Progenitor cell of endocrine pancreas (in vitro differentiated cells): ENCODE measurements at places on chromosomes 1 and 21. TPM values are rescaled to one million over a fixed set of nuclear protein-coding genes. Genes with fewer than 3 reads are reported as not detected.
A peak's percentile ranks its signal among the peaks of the same experiment; 100 is the strongest.

DNA sequence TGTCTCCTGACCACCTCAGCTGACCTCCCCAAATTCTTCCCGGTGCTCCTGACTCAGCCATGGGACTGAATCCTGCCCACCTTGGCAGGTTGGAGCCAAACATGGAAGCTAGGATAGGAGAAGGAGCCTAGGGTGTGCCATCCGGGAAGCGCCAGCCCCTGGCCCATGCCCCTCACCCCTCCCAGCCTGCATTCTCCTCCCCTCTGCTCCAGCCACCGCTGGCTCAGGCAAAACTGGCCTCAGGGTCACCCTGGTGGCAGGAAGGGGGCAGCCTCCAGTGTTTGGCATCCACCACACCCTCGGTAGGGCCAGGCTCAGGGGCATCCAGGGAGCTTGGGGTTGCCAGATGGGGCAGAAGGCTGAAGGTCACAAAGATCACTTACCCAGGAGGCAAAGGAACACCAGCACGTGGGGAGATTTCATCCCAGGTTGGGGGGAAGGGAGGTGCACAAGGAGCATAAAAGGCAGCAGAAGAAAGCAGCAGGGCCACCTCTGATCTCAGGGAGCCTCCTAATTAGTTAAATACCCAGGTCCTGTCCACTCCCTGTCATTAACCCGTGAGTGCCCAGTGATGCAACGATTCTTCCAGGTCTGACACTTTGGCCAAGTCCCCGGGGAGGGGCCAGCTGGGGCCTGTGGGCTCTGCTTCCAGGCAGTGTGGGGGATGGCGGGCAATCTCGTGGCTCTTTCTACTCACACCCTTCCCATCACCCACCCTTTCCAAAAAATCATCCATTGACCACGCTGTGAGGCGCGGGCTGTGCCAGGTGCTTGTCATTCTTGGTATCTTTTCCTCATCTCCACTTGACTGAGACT is at the start of gene PLA2G2E:
PLA2G2E (minus strand) TSS at position 481 of the 816 bp plus-strand sequence; CDS start at position 423, 58 bp downstream.
- H3K4me3 ChIP-seq: no peak within 1 kb of the TSS
- no peak for DNase-seq
- no peaks in the 10 kb centered on the region for H3K36me3 ChIP-seq
- H3K27me3 ChIP-seq: peaks cover 5% of the 10 kb centered on the region

DNA sequence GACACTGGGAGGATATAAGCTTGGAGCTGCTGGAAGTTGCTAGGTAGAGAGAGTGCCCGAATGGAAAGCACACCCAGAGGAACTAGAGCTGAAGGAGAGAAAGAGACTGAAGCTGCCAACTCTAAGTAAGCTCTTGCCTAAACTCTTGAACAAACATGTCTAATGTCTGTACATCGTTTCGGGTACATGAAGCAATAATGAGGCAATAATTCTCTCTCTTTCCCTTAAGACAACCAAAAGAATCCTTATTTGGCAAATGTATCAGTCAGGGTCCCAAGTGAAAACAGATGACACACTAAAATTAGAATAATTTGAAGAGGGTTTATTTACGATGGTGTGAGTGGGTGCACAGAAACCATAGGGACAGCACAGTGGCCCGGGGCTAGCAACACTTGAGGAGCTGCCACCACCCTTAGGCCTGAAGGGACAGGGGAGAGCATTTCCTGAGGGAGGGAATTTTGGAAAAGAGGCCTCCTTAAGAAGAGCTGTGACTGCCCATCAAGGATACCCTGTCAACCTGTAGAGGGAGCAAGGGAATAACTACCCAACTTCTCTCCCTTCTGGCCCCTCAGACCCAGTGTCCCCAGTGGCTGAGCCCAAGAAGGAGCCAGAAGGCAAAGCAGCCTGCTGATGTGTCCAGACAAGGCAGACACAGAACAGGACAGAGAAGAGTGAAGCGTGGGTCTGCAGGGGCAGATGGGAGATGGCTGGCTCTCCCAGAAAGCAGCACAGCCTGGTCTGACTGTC is 36.1 kb upstream of the KHDRBS1 start:
- no peaks in the 10 kb centered on the region for H3K36me3 ChIP-seq
- H3K4me1 ChIP-seq: no peaks in the 10 kb centered on the region
- no peak overlapping the region for H3K27ac ChIP-seq
- no peak overlapping the region for H3K4me3 ChIP-seq
- no peak for DNase-seq

The EFNA4 gene
- 45.5 and 46.8 TPM in 2 replicates for total RNA-seq

DNA sequence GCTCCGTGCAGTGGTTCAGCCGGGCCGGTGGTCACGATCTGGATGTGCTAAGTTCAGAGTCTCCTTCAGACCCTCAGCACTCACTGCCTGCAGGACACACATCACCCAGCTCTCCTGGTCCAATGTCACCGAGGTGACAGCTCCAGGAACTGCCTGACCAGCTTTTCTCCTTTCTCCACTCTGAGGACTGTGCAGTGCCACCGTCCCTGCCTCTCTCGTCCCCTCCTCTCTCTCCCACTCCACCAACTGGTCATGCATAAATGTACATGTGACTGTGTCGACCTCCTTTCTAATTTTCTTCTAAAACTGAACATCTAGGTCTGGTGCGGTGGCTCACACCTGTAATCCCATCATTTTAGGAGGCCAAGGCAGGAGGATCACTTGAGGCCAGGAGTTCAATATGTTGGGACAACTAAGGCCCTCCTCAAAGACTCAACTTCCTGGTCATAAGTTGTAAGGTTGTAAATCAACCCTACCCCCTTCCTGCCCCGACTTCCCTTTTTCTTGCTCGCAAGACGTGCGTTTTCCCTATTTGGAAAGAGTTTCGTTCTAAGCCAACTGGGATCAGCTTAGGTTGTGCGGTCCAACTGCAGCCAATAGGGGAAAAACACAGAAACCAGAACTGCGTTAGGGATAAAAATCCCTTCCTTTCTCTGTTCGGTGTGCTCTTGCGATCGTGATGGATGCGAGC is 53.1 kb downstream of the MEGF6 start:
- H3K27ac ChIP-seq: no peak overlapping the region
- no peaks in the 10 kb centered on the region for H3K27me3 ChIP-seq
- no peak overlapping the region for H3K4me3 ChIP-seq
- no peaks in the 10 kb centered on the region for H3K4me1 ChIP-seq

The SLFNL1 gene
- 0.95 and 1.0 TPM in 2 replicates for total RNA-seq

DNA sequence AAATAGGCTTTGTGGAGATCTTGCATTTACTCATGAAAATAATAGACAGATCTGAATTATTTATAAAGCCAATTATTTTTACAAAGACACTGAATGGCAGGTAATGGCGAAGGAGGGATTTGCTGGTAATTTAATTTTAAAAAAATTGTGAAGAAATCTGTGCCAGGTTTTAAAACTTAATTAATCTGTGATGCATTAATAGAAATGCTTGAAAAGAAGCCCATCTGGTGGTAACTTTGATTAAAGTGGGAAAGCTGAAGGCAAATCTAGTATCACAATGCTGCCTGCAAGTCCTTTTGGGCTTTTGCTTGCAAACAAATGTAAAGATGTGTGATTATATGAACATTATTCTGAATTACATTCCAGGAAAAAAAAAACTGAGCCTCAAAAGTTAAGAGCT is 433.2 kb upstream of the DEPDC1 start:
- DNase-seq: no peak
- H3K4me1 ChIP-seq: no peaks in the 10 kb centered on the region
- H3K27ac ChIP-seq: no peak overlapping the region
- no peaks in the 10 kb centered on the region for H3K27me3 ChIP-seq
- H3K4me3 ChIP-seq: no peak overlapping the region

GRCh38 chr1:96313216-96313615 is 408.4 kb upstream of the PTBP2 start:
- no peaks in the 10 kb centered on the region for H3K27me3 ChIP-seq
- H3K27ac ChIP-seq: no peak overlapping the region
- no peaks in the 10 kb centered on the region for H3K36me3 ChIP-seq
- DNase-seq: no peak
- no peaks in the 10 kb centered on the region for H3K4me1 ChIP-seq

- DNase-seq: peak; percentile 15
- peaks cover 3% of the 10 kb centered on the region for H3K27me3 ChIP-seq
- H3K36me3 ChIP-seq: no peaks in the 10 kb centered on the region
- H3K4me3 ChIP-seq: peak overlapping the region; percentile 20
Measured at GRCh38 chr1:229253151-229253974, 17.5 kb upstream of the RAB4A start.

- H3K27me3 ChIP-seq: no peaks in the 10 kb centered on the region
- DNase-seq: no peak
- H3K36me3 ChIP-seq: peaks cover 1% of the 10 kb centered on the region
- H3K27ac ChIP-seq: no peak overlapping the region
Measured at GRCh38 chr21:41923186-41923585, 30.6 kb downstream of the C2CD2 start.

- no peak overlapping the region for H3K4me3 ChIP-seq
- H3K27ac ChIP-seq: no peak overlapping the region
- no peaks in the 10 kb centered on the region for H3K36me3 ChIP-seq
- H3K27me3 ChIP-seq: peaks cover 26% of the 10 kb centered on the region
Measured at GRCh38 chr1:240284656-240285414, 193.2 kb downstream of the FMN2 start.

DNA sequence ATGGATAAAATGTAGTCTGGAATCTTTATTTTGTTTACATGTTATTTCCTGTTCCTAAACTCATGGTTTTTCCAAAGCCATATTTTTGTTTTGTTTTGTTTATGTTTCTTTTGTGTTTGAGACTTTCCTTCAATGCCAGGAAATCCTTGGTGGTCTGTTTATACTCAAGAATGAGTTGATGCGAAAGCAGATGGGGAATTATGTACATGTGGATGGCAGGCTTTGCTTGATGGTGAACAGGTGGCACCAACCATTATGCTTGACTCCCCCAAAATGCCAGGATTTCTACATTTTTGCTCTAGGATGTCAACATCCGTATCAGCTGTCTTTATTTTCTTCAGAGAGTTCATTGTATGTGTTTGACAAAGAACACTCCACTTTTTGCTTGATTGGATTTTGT is 448.5 kb downstream of the PRDM2 start:
- no peak for DNase-seq
- H3K4me3 ChIP-seq: no peak overlapping the region
- H3K4me1 ChIP-seq: no peaks in the 10 kb centered on the region
- H3K27ac ChIP-seq: no peak overlapping the region
- H3K36me3 ChIP-seq: no peaks in the 10 kb centered on the region

The C1orf210 gene
- total RNA-seq: 31.4 and 34.3 TPM in 2 replicates

The FABP3 gene
- total RNA-seq: 0.73 and 0.74 TPM in 2 replicates

- no peaks in the 10 kb centered on the region for H3K27me3 ChIP-seq
- H3K27ac ChIP-seq: peak overlapping the region; percentile 3
- no peak for DNase-seq
- H3K4me3 ChIP-seq: no peak overlapping the region
Measured at GRCh38 chr1:21264898-21265297, 25.4 kb downstream of the ECE1 start.

DNA sequence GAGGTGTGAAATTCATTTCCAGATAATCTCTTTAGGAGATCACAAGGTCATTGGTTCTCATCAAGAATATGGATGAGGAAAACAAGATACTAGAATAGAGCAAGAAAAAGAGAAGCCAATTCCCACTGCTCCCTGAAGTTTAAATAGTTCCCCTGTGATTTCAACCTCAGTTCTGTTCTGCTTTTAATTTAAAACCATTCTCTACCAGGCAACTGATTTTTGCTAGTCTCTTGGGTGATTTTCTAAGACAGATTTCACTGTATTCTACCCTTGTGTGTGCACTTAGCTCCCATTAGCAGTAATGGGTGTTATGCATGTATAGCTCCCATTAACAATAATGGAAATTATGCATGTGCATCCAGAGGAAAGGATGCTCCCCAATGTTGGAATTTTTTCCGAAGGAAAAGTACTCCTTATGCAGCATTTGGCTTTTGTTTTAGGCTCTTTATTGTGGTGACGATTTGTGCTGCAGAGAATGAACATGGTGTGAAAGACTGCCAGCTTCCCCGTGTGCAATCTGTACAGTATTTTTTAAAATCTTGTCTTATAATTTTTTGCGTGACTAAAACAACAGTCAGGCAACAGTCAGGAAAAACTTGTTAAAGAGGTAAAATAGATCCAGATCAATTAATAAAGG is 144.0 kb upstream of the ZRANB2 start:
- no peak overlapping the region for H3K4me3 ChIP-seq
- H3K36me3 ChIP-seq: no peaks in the 10 kb centered on the region
- no peak for DNase-seq
- H3K27ac ChIP-seq: no peak overlapping the region
- H3K27me3 ChIP-seq: peaks cover 7% of the 10 kb centered on the region

The S100A3 gene
- total RNA-seq: 0.46 and 1.5 TPM in 2 replicates

The SSU72 gene
- 114 and 118 TPM in 2 replicates for total RNA-seq

- peaks cover 13% of the 10 kb centered on the region for H3K27me3 ChIP-seq
- H3K36me3 ChIP-seq: peaks cover 16% of the 10 kb centered on the region
- H3K4me3 ChIP-seq: no peak overlapping the region
- DNase-seq: no peak
Measured at GRCh38 chr1:212621043-212621948, 12.7 kb downstream of the ATF3 start.

The SPTA1 gene
- not detected in 2 replicates for total RNA-seq

The IRF6 gene
- 19.6 and 23.4 TPM in 2 replicates for total RNA-seq

The TACSTD2 gene
- total RNA-seq: 22.7 and 22.8 TPM in 2 replicates

- no peak overlapping the region for H3K4me3 ChIP-seq
- H3K27me3 ChIP-seq: peaks cover 4% of the 10 kb centered on the region
- DNase-seq: no peak
- H3K4me1 ChIP-seq: no peaks in the 10 kb centered on the region
- no peaks in the 10 kb centered on the region for H3K36me3 ChIP-seq
Measured at GRCh38 chr1:9073143-9073542, 3.7 kb upstream of the SLC2A5 start.

- peaks cover 10% of the 10 kb centered on the region for H3K4me1 ChIP-seq
- peaks cover 6% of the 10 kb centered on the region for H3K27me3 ChIP-seq
- no peaks in the 10 kb centered on the region for H3K36me3 ChIP-seq
- no peak for DNase-seq
Measured at GRCh38 chr1:207054491-207054890, 1.4 kb downstream of the PFKFB2 start.

GRCh38 chr1:181423301-181423918 is 59.9 kb upstream of the CACNA1E start:
- peak; percentile 33 for DNase-seq
- peaks cover 2% of the 10 kb centered on the region for H3K4me1 ChIP-seq
- H3K36me3 ChIP-seq: no peaks in the 10 kb centered on the region
- no peak overlapping the region for H3K4me3 ChIP-seq
- H3K27ac ChIP-seq: no peak overlapping the region
